ENCODE measurements at places on chromosomes 6 and 20.

DNA sequence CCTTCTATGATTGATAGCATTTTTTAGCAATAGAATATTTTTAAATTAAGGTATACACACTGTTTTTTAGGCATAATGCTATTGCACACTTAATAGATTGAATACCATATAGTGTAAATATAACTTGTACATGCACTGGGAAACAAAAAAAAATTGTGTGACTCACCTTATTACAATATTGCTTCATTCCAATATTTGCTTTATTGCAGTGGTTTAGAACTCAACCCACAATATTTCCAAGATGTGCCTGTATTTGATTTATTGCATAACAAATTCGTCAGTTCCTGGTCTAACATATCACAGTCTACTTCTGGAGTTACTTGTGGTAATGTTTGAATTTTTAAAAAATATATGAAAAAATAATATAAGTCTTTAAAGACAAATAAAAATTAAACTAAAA is 41.9 kb upstream of the DEFB112 start:
- no peak for DNase-seq

GRCh38 chr6:134172706-134173365 is 120.4 kb upstream of the SLC2A12 start:
- DNase-seq, result no peak

GRCh38 chr6:121008553-121008952 is 325.7 kb downstream of the TBC1D32 start:
- DNase-seq, result no peak

DNA sequence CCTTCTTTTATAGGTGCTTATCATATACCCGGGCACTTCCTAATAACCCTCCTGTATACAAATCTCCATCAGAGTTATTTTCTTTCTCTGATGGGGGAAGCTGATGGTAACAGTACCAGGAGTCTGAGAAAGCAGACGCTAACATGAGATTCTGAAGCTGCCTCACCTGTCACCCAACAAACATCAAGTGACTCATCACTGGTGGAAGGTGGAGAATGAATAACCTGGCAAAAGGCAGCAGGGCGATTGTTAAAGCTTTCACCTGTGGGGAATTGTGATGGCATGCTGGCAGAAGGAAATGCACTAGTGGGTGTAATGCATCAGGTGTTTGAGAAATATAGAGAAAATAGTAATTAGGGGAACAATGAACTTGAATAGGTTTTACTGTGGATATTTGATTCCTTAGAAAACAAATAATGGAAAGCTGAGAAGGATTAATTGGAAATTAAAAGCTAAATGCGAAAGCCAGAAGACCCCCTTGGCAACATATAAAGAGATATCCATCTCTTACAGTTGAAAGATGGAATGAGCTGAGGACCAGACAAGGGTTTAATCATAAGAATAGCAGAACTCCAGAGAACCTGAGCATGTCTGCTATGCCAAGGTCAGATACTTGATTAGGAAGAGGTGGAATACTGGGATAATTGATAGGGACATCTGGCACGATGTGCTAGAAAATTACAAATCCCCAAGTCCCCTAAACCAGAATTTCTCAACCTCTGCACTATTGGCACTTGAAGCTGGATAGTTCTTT is 517.1 kb downstream of the PKHD1 start:
- DNase-seq, result no peak

DNA sequence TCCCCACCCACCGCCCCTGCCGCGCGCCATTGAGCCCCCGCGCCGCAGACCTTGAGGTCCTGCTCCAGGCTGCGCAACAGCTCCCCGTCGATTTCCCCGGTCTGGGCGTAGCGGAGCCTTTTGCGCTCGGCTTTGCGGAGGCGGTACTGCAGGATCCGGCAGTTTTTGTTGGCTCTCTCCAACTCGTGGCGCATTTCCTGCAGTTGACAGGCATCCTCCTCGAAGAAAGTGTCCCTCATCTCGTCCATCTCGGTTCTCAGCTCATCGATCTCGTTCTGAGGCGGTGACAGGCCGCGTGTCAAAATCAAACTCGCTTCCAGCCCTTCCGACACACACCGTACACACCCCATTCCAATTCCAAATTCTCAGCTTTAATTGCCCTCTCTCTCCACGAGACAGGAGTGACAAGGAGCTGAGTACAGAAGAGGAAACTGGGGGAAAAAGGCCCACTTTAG is 4.3 kb downstream of the MTCL3 start:
- peak; percentile 22 for DNase-seq

DNA sequence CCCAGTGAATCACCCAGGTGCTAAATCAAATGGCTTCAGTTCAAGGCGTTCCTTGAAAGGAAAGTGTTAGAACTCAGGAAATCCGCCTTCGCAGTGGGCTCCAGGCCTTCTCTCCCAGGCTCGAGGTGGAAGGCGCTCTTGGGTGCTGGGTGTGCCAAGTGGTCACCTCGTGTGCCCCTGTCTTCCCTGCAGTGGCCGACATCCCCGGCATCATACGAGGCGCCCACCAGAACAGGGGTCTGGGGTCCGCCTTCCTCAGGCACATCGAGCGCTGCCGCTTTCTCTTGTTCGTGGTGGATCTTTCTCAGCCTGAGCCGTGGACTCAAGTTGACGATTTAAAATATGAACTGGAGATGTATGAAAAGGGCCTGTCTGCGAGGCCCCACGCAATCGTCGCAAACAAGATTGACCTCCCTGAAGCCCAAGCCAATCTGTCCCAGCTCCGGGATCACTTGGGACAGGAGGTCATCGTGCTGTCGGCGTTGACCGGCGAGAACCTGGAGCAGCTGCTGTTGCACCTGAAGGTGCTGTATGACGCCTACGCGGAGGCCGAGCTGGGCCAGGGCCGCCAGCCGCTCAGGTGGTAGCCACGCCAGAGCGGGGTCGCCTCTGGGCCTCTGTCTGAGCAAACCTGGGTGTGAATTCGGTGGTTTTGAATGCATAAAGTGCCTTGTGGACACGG is 17.8 kb downstream of the MTG2 start:
- no peak for DNase-seq

GRCh38 chr6:45434381-45434700 is 56.6 kb upstream of the SUPT3H start:
- no peak for DNase-seq

DNA sequence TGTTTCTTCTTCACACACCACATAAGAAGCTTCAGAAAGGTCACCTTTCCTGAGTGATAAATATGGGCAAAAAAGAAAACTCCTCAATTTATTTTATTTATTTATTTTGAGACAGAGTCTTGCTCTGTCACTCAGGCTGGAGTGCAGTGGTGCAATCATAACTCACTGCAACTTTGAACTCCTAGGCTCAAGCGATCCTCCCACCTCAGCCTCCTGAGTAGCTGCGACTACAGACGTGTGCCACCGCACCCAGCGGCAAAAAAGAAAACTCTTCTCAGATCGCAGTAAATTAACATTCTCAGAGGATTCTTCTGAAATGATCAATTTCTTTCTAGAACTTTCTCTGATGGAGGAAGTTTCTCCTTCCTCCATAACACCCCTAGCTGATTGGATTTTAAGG is 111.2 kb downstream of the TRERF1 start:
- DNase-seq, result peak; percentile 42

DNA sequence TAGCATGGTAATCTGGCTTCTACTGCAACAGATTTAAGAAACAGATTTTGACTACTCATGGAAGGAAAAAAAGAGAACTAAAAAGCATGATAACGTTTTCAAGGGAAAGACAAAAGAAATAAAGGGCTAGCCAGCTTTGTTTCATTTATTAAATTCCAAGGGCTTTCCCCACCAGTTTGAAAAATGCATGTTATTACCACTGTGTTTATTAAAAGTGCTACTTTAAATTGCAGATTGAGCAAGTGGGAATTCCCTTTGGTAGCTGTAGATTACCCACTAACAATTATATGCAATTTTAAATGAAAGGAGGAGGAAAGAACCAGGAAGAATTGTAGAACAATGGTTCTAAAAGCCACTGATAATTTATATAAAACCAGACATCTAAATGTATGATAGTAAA is 40.6 kb upstream of the NHSL1 start:
- no peak for DNase-seq

DNA sequence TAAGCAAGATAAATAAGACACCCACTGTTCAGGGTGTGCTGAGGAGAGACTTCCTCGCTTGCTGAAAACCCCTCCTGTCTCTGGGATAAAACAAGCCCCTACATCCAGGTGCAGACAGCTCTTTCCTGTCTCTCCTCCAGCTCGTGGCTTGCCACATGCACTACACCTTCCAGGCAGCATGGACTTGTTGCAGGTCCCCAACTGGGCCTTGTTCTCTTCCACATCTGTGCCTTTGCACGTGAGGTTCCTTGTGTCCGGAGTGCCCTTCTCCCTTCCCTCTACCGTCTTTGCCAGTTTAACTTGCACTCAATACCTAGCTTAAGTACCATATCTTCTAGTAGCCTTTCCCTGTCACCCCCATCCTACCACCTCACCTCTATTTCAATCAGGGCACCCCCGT is 397.6 kb downstream of the RNGTT start:
- DNase-seq, result no peak

GRCh38 chr6:130931683-130932082 is 104.5 kb downstream of the SMLR1 start:
- no peak for DNase-seq

GRCh38 chr6:75449630-75450206 is 43.9 kb downstream of the FILIP1 start:
- DNase-seq, result no peak

DNA sequence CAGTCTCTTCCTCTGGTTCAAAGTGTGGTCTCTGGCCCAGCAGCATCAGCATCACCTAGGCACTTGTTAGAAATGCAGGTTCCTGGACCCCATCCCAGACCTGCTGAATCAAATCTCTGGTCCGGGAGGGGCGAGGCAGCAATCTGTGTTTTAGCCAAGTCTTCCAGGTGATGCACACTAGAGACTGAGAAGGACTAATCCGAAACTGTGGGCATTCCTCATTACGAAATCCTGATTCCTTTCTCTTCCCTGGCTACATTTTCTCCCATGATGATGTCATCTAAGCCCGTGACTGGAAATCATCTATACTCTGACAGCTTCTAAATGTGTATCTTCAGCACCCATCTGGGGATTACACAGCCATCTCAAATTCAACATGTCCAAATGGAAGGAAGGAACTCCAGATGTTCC is 39.7 kb upstream of the PRND start:
- DNase-seq, result no peak

GRCh38 chr6:167276772-167277533 is 14.2 kb upstream of the UNC93A start:
- no peak for DNase-seq

DNA sequence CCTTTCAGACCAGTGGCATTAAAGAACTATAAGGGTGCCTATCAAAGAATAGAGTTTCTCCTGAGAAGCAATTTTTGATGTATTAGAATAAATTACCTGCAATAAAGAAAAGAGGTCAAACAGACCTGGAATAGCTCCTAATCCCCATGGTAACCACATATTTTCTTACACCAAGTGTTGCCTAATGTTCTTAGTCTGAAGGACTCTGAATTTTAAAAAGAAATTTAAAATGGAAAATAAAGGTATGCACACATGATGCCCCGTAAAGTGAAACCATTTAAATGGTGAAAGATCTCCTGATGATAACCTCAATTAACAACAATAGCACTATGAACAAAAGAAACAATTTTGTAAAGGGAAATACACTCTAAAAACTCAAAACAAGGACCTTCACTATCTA is 55.1 kb upstream of the LOC128125822 start:
- DNase-seq, result no peak

- DNase-seq, result no peak
These were observed 151.8 kb downstream of the FOXC1 start for GRCh38 chr6:1761477-1761877.

GRCh38 chr20:35320396-35321126 is 28.3 kb upstream of the FAM83C start:
- no peak for DNase-seq

- DNase-seq, result no peak
These were observed 61.4 kb upstream of the TOX2 start for GRCh38 chr20:43853174-43853803.

DNA sequence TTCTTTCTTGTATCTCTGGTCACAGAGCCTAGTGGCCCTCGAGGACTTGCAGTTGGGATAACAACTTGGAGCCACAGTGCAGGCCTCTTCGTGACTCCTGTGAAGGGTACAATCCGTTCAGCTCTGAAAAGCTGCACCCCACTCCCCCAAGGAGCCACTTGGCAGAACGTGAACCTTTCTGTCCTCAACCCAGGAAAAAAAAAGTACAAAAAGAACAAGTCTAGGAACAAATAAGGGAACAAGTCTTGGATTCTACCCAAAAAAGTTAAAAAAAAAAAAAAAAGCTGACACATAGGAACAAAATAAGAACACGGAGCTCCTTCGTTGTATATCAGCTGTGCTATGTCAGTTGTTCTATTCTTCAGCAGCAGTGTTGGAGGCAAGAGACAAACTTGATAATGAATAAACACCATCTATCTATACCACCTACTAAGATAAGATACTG is 77.9 kb upstream of the TULP1 start:
- no peak for DNase-seq

GRCh38 chr6:36959555-36960250 is 5.2 kb downstream of the PI16 start:
- no peak for DNase-seq

DNA sequence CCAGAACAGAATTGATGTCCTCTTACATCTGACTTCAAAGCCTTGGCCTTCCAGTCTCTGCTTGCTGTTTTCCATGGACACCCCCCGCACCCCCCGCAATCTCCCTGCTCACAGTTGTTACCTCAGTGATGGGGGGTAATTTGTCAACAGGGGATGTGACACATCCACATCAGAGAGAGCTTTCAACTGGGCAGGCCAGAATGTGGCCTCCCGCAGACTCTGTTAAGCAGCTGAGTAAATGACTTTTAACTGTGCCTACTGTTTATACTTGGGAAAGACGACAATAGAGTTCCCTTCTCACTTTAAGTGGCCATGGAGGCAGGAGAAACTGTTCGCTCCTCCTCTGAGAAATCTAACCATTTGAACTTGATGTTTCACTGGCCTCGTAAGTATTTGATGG is 51.0 kb downstream of the TXNDC5 start:
- DNase-seq, result no peak

DNA sequence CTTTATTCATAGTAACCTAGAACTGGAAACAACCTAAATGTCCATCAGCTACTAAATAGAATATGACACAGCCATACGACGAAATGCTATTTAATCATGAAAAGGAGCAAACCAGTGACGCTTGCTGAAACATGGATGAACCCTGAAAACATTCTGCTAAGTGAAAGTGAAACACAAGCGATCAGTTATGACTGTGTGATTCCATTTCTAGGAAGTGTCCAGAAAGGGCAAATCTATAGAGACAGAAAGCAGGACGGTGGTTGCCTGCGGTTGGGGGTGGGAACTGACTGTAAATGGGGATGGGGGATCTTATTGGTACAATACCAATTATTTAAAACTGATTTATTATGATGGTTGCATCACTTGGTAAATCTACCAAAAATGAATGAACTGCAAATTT is 126.8 kb downstream of the IPCEF1 start:
- peak; percentile 44 for DNase-seq

- DNase-seq, result no peak
These were observed 253.0 kb downstream of the ARID1B start for GRCh38 chr6:157029980-157030690.

DNA sequence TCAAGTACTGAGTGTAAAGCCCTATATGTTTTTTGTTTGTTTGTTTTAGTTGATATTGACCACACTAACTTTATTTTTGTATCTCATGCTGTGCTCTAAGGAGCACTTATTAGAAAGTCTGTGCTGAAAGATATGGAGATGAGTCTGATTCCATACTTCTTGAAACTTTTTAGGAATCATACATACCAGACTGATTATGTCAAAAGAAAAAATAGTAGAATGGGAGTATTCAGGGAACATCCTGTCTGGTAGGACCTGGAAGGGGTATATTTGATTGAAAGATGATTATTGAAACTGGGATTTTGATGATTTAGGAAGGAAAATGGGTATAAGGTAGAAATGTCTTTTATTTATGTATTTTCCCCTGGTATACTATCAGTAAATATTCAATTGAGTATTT is 111.4 kb downstream of the QKI start:
- DNase-seq, result no peak

- no peak for DNase-seq
These were observed 98.8 kb upstream of the GRIK2 start for GRCh38 chr6:101294676-101295075.

All from CD4-positive, CD25-positive, alpha-beta regulatory T cell (primary cell).